ENCODE measurements at places on chromosomes 7 and 10.

DNA sequence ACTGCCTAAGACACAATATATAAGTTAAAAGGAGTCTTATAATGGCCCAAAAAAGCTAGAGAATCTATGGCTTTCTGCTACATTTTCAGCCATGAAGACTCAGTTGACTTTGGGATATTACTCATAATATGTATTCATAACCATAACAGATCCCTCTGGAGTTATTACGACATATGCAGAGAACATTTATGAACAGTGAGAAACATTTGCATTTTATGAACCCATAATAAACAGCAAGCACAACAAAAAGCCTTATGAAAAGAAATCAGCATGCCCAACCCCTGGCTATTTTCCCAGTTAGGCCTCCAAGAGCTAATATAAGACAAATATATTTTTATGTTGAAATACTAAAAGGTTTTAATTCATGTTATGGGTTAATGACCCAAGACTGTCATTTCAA, 52.4 kb downstream of the ARMH3 start:
- DNase-seq = no peak

DNA sequence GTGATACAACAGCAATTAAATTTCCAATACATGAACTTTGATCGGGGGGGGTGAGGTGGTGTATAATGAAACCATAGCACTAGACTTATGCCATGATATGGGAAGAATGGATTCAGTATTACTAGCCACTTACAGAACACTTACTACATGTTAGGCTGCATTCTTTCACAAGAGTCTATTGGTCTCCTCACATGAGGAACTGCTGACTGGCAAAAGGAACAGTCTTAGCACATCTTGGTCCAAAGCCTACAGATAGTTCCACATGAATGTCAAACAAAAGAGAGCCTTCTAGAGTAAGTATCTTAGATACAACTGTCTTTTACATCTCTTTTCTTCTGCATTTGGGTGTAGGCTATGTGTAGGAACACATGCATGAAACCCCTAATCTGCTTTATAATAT, 115.9 kb upstream of the DNAJB12 start:
- no peak for DNase-seq

DNA sequence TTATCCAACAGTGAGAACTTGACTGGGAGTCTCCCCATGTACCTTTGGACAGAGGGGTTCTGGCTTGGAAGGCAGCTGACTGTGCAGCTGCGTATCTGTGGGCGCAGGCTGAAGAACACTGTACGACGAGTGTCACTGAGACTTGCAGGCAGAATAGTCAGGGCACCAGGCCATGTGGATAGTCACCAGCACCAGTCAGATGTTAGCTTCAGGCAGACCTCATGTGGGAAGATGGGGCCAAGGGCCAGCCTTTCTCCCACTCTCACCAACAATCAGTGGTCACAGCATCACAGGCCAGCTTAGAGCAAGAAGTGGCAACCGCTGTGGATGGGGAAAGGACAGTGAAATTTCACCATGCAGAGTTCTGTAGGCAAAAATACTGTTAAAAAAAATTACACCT, 43.4 kb upstream of the GJD4 start:
- no peak for DNase-seq

DNA sequence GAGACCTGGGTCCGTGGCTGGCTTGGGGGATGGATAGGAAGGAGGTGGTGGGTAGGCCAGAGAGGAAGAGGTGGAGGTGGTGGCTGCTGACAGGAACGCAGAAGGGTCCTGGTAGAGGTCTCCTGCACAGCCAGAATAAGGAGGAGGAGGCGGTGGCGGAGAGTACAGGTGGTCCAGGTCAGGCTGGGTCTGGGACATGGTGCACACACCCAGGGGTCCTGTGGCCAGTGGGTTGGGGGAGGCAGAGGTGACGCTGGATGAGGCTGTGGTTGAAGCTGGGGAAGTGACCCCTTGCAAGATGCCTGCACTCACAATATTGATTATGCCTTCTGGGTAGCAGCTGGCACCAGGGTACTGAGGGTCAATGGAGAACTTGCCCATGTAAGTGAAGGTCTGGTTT, 2.2 kb downstream of the EGR2 start:
- no peak for DNase-seq

GRCh38 chr7:70756789-70757188, 375.2 kb upstream of the GALNT17 start:
- no peak for DNase-seq

GRCh38 chr10:26474026-26474425, 35.9 kb downstream of the APBB1IP start:
- DNase-seq = no peak

GRCh38 chr10:46215426-46215825, 71.4 kb upstream of the ANTXRL start:
- DNase-seq = no peak

- DNase-seq = no peak
These were observed 309.2 kb downstream of the FGFR2 start for GRCh38 chr10:121288864-121289661.

- no peak for DNase-seq
These were observed 516.7 kb downstream of the ADRA2A start for GRCh38 chr10:111593578-111593977.

- DNase-seq = no peak
These were observed 318.4 kb upstream of the NRP1 start for GRCh38 chr10:33652870-33653269.

- no peak for DNase-seq
These were observed 4.7 kb upstream of the OPN4 start for GRCh38 chr10:86649471-86650150.

- DNase-seq = no peak
These were observed 743 bp upstream of the PITRM1 start for GRCh38 chr10:3173171-3173878.

DNA sequence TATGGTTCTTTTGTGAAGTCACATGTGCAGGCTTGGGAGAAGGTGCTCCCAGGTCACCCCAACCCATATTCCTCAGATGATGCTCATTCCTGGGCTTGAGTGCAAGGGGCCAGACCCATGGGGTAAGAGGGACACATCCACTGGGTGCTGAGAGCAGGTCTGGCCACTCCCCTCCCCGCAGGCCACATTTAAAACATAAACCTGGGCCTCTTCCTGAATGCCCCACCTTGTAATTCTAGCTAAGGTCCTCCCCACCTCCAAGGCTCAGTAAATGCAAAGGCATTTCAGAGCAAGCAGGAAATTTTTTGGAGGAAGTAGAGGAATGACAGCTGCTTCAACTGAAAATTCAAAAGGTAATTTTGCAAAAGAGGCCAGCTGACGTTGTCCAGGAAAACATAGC, 172.5 kb downstream of the ARHGAP21 start:
- no peak for DNase-seq

GRCh38 chr10:91220954-91221675, 652 bp downstream of the PCGF5 start:
- DNase-seq = no peak

DNA sequence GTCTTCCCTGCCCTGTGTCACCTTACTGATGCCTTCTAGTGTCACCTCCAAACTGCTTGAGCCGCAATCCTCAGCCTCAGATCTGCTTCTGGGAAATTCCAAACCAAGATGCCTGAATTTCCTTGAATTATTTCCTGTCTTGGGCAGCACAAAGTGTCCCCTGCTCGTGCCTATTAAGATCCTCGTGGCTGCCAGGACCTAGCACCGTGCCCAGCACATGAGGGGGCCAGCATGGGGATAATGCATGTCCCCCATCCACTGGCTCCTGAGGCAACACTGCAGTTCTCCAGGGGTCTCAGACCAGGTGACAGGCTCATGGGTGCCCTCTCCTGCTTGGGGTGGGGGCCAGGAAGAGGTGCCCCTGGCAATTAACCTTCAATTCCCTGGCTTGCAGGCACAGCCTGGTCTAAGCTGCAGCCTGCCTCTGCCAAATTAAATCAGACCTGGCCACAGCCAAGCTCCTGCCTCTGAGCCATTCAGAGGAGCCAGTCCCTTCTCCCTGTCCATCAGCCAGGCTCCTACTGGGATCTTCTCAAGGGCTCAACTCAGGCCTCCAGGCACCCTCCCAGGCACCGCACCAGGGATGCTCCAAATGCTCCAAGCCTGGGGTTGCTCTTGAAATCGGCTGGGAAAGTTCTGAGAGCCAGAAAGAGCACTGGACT, 146.6 kb downstream of the SH3PXD2A start:
- DNase-seq = no peak

- DNase-seq = no peak
These were observed 383.7 kb downstream of the THSD7A start for GRCh38 chr7:11448323-11448722.

GRCh38 chr10:112782200-112782907, 167.7 kb upstream of the TCF7L2 start:
- no peak for DNase-seq

GRCh38 chr7:84735677-84736076, 451.2 kb downstream of the SEMA3D start:
- no peak for DNase-seq

DNA sequence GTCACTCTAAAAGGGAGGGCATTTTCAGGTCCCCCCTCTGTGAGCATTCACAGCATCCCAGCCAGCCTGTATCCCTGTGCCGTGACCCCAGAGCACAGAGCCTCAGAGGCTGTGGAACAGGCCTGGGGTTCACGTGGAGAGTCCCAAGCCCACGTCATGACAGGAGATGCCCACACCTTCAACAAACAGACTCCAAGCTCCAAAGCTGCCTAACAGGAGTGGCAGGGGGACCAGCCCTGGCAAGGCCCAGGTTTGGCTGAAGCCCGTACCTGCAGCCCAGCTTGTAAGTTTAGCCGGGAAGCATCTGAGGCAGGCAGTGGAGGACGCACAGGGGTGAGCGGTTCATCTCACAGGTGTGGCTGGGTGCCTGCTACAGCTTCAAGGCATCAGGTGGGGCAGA, 33.5 kb downstream of the LHPP start:
- no peak for DNase-seq

- no peak for DNase-seq
These were observed 43.0 kb upstream of the OPN4 start for GRCh38 chr10:86611386-86611785.

DNA sequence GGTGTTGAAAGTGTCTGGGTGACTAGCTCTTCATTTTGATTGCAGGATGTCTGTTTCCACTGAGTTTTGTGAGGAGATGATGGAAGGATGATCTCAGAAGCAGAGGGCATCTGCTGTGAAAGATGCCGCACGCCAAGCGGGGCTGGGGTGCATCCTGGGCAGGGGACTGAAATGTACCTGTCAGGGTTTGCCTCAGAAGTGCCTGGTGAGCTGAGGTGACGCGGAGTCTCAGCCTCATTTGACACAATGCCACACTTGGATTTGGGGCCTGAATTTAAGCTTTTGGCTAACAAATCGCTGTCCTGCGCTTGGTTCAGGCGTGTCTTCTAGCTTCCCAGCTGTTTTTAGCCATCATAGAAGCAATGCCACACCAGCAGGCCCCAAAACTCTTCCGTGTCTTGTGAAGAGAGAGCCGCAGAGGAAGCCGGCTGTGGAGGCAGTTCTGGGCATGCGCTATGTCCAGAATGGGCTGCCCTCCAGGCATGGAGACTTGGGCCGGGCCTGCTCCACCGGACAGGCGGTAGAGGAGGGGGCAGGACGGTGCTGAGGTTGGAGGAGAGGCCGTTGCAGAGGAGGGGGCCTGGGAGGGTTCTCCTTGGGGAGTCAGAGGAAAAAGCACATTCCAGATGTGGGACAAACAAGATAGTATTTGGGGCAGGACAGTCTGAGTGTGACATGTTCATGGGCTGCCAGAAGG, 31.2 kb downstream of the WDR86 start:
- DNase-seq = no peak

DNA sequence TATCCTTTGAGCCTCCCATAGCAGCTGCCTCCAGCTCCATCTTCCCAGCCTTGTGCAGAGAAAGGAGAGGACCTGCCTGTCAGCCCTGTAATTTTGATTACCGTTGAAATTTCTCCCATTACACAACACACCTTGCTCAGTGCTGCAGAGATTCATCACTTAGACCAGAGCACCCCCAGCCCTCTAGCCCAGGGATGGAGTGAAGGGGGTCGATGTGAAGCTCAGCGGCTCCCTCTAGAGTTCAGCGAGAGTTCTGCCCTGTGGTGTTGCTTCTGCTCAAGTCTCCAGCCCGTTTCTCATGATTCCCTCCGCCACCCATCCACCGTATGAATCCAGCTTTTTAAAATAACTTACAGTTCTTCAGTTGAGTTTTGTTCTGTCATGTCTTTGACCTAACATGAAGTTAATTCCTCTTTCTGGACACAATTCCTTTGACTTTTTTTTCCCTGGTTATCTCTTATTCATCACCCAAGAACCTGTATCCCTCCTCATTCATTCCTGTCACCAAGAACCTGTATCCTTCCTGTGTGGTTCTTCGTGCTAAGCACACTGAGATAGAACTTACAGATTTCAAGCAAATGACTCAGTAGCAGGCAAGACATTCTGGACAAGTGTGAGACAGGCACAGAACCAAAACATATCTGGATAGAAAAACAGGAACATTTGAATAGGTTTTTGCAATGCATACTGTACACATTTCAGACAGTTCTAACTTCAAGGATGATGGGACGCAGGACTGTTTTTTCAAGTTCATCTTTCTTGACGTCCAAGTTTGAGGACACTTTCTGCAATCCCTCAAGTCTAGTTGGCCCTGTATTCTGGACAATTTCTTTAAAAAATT, 35.0 kb upstream of the ZNF32 start:
- DNase-seq = no peak

DNA sequence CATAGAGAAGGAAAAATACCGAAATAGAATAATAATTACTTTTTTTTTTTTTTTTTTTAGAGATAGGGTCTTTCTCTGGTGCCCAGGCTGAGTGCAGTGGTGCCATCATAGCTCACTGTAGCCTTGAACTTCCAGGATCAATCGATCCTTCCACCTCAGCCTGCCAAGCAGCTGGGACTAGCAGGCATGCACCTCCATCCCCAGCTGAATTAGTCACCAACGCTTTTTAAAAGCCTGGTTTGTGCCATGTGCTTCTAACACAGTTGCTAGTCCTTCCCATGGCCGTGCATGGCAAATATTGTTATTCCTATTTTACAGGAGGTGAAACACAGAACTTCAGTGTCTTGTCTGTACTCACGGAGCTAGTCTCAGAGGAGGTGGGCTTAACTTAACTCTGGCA, 23.2 kb downstream of the LYZL2 start:
- no peak for DNase-seq

DNA sequence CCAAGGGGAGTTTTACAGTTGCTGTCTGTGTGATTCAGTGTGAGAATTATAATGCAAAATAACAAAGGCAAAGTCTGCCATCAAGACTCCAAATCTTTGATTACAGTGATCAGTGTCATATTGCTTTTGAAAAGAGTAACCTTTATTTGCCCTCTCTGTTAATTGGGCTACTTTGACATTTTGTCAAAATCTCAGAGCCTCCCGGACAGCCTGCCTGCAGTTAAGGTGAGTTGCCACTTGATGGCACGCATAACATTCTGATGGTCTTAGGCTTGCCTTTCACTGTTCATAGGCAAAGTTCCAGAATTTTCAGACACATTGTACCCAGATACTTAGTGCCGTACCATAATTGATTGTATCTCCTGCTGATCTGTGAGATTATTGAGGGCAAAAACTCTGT, 253.5 kb downstream of the ABCA13 start:
- no peak for DNase-seq

DNA sequence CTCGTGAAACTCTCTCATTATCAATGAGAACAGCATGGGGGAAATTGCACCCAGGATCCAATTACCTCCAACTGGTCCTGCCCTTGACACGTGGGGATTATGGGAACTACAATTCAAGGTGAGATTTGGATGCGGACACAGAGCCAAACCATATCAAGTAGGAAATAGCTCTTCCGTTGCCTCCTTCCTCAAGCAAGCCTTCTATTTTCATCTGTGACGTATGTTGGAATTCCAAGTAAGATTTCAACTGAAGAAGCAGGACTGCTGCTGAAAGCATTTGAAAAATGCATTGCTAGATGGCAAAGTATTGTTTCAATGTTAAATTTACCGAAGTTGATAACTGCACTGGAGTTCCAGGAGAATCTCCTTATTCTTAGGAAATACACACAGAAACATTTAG, 178.1 kb upstream of the GALNT17 start:
- DNase-seq = no peak

GRCh38 chr7:131170440-131171271, 157.0 kb upstream of the MKLN1 start:
- no peak for DNase-seq
